Activated T-cell treated with anti-CD3 and anti-CD28 coated beads, Interleukin-2, amount 50 U/mL, for 1 hour (primary cell): ENCODE measurements at places on chromosomes 2 and 18.

GRCh38 chr2:216283038-216283900, 89.0 kb downstream of the MARCHF4 start:
- DNase-seq, result no peak

- no peak for DNase-seq
Measured at GRCh38 chr2:196376984-196377877, 205.9 kb upstream of the STK17B start.

DNA sequence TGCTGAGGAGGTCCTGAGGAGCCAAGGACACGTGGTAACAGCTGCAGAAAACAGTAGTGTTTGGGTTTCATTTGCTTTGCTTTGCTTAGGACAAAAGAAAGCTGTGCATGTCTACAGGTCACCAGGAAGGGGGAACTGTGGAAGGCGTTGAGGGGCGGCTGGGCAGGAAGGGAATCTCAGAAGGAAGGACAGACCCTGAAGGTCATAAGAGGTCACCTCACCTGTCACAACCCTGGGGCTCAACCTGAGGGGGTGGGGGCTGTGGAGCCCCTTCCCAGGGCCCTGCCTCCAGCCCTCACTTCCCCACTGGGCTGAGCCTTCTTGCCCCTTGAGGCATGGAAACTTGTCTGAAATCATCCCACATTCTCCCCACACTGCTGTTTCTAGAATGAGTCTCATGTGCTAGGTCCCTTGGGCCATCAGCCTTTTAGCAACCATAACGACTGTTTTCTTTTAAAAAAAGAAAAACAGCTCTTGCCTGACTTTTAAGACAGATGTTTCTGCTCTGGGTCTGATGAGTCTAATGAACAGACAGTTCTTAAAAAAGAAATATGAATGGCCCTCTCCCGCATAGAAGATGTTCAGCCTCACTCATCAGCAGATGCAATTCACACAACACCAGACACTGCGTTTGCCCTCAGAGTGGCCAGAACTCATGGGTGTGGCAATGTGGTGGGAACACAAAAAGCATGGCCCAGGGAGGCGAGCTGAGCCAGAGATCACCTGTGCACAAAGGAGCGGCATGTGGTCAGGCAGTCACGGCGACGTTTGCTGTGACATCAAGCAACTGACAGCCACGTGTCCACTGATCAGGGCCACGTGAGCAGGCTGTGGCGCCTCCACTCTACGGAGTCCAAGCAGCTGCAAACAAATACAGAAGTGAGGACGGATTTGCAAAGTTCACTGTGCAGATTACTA, 84.0 kb downstream of the SEPTIN10 start:
- no peak for DNase-seq

GRCh38 chr18:75156139-75156750, 52.7 kb downstream of the PTGR3 start:
- no peak for DNase-seq

DNA sequence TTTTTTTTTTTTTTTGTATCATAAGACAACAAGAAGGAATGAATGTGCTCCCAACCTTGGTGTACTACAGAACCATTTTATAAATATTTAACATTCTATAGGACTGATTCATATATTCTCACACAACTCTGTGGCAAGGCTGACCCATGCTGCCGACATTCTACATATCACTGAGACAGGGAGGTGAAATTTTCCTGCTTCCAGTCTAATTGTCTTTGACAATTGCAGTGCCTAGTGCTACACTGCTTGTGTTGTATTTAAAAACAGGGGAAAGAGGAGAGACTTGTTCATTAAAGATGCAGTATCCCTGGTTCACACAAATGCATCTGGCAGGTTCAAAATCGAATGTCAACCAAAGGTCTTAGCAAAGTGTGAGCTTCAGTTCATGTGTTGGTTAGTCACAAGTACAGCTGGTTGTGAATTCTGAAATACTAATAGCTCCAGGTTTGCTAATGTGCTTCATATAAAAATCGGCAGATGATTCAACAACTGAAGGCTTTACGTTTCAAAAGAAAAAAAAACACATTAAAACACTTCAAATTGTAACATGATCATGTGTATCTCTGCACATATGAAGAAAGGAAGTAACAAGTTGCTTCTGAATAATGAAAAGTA, 130.8 kb downstream of the FIGN start:
- no peak for DNase-seq

- no peak for DNase-seq
Measured at GRCh38 chr2:53490659-53491058, 276.9 kb upstream of the CHAC2 start.

- DNase-seq, result no peak
Measured at GRCh38 chr2:10170256-10170655, 47.7 kb downstream of the RRM2 start.

GRCh38 chr18:58953627-58954026, 89.0 kb downstream of the ZNF532 start:
- DNase-seq, result no peak
